ENCODE measurements at places on chromosomes 7 and 10. TPM values are rescaled to one million over a fixed set of nuclear protein-coding genes. Genes with fewer than 3 reads are reported as not detected.

The CYP3A7 gene
- total RNA-seq, result not detected

The GUSB gene
- 40.1 TPM for total RNA-seq

The LIPN gene
- not detected for total RNA-seq

The FAM171A1 gene
- 22.3 TPM for total RNA-seq

DNA sequence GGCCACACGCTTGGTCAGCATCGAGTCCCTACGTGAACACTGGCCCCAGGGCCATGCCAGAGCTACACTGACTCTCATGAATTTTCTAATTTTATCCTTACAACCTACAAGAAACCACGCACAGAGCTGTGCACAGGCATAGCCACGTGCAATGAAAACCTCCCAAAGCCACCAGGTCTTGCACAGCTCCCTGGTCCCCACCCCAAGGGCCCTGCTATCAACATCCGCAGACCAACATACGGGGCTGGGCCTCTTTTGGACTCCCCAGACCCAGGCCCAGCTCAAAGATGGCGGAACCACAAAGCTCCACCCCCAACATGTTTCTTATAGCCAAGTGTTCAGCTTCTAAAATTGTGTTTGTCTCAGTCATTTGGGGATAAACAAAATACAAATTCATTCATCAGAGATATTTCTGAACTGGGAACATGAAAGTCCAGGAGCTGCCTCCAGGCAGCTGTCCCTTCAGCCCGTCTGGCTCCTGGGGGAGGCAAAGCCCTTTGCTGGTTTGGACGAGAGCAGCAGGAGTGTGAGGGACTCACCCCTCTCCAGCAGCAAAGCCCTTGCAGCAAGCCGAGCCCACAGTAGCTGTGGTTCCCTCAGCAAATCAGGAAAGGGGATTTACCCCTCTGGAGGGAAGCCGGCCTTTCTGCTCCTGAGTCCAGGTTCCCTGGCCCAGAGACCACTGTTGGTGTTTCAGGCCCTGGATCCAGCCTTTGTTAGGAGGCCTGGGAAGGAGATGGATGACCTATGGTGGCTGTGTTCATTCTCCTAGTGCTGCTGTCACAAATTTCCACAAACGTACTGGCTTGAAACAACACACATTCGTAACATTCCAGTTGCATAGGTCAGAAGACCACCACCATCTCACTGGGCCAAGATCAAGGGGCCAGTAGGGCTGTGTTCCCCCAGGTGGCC, 75.1 kb downstream of the OAT start:
- H3K4me1 ChIP-seq, result peaks cover 20% of the 10 kb centered on the region
- no peaks in the 10 kb centered on the region for H3K27me3 ChIP-seq
- H3K27ac ChIP-seq, result no peak overlapping the region
- no peaks in the 10 kb centered on the region for H3K36me3 ChIP-seq
- no peak overlapping the region for H3K4me3 ChIP-seq

DNA sequence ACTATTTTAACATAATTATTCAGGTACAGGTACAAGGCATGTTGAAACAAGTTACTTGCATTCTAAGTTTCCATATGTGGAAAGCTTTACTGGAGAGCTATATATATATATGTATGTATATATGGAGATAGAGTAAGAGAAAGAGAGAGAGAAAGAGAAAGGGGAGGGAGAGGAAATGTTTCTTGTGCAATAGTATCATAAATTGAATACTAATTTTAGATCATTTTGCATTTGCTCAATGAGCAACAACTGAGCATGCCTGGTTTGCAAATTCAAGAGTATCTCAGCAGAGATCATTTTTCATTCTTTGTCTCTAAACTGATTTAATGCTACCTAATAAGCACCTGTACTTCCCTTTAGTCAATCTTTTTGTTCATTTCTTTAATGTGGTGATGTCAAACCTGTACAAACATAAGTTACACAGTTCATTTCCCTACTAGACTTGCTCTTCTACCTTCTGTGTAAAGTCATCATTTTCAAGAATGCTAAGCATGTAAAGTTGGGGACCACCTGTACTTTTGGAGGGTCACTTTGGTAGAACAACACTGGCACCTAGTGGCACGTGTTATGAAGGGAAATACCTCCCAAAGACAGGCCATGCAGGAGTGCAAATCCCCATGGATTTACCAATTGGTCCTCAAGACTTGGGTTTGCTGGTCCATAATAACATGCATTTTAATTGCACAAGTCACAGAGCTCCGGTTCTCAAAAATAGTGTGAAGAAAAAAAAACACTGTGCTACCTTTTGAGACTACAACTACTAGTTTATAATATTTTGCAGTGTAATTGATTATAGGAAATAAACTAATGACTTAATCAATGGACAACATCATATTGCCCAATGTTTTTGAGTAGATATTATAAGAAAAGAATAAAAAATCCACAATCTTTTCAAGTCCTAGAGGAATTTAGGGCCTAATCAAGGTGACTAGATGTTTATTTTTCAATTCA, 431.2 kb upstream of the IGFBP3 start:
- H3K27ac ChIP-seq, result no peak overlapping the region
- no peaks in the 10 kb centered on the region for H3K4me1 ChIP-seq
- DNase-seq, result peak; percentile 74
- H3K4me3 ChIP-seq, result no peak overlapping the region

- H3K27me3 ChIP-seq, result no peaks in the 10 kb centered on the region
- H3K36me3 ChIP-seq, result no peaks in the 10 kb centered on the region
- peaks cover 40% of the 10 kb centered on the region for H3K4me1 ChIP-seq
- DNase-seq, result peak; percentile 45
- H3K27ac ChIP-seq, result peak overlapping the region; percentile 32
Measured at GRCh38 chr10:31754803-31755624, 173.6 kb downstream of the ARHGAP12 start.

DNA sequence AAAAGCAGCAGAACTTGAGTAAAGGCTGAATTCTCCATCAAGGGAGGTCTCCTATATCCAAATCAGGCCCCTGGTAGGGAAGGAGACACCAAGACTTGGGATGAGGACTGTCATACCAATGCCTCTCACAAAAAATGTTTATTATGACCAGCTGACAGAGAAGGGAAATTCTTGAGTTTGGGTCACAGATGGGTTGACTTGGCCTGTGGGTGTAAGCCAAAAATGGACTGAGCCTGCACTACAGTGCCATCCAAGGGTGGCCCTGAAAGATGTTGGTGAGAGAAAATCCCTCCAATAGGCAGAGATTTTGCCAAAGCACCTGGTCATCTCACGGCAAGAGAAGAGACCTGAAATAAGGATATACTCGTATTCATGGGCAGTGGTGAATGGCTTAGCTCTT, 27.0 kb upstream of the PPIF start:
- H3K27ac ChIP-seq, result no peak overlapping the region
- no peaks in the 10 kb centered on the region for H3K27me3 ChIP-seq
- no peak for DNase-seq
- H3K4me3 ChIP-seq, result no peak overlapping the region
- peaks cover 62% of the 10 kb centered on the region for H3K4me1 ChIP-seq

GRCh38 chr7:28550580-28551186, 138.4 kb downstream of the CREB5 start:
- no peak for DNase-seq
- no peaks in the 10 kb centered on the region for H3K36me3 ChIP-seq
- H3K27me3 ChIP-seq, result no peaks in the 10 kb centered on the region
- no peak overlapping the region for H3K27ac ChIP-seq
- H3K4me1 ChIP-seq, result peaks cover 9% of the 10 kb centered on the region
- no peak overlapping the region for H3K4me3 ChIP-seq

GRCh38 chr10:107487284-107487683, 322.8 kb upstream of the SORCS1 start:
- DNase-seq, result no peak
- H3K27me3 ChIP-seq, result no peaks in the 10 kb centered on the region
- H3K27ac ChIP-seq, result no peak overlapping the region
- H3K36me3 ChIP-seq, result no peaks in the 10 kb centered on the region
- no peaks in the 10 kb centered on the region for H3K4me1 ChIP-seq
- H3K4me3 ChIP-seq, result no peak overlapping the region

DNA sequence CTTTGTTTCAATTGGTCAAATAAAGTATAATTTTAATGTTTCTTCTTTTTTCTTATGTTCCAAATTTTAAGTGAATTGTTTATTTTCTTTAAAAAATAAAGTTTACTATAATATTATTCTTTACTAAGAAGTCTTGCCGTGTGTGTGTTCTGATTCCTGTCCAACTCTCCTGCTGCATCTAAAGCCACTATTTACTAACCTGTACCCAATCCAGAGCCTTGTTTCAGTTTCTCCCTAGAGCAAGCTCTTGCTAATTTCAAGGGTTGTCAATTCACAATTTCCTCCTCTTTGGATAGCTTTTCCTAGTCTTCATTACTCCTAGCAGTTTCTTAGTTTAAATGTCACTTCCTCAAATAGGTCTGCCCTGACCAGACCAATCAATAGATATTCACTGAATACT, 314.9 kb upstream of the SEMA3A start:
- no peak for DNase-seq
- H3K27me3 ChIP-seq, result no peaks in the 10 kb centered on the region
- no peak overlapping the region for H3K4me3 ChIP-seq

DNA sequence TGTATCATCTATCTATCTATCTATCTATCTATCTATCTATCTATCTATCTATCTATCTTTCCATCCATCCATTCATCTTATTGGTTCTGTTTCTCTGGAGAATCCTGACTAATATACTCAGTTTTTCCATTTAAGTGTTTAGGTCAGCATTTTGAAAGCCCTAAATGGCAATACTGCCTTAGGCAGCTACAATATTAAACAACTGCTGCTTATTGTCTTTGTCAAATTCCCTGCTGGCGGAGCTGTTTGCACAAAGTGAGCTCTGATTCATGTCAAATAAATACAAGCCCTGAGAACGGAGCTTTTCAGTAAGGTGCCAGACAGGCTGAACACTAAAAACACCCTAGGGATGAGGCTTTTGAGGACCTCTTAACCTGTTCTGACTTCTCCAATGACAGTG, 7.1 kb upstream of the KLHL7 start:
- no peak for DNase-seq
- H3K4me3 ChIP-seq, result no peak overlapping the region
- no peaks in the 10 kb centered on the region for H3K27me3 ChIP-seq
- no peak overlapping the region for H3K27ac ChIP-seq
- no peaks in the 10 kb centered on the region for H3K36me3 ChIP-seq
